Mucosa of descending colon (tissue), 3 donors: ENCODE measurements at places on chromosomes 2 and 18. TPM values are rescaled to one million over a fixed set of nuclear protein-coding genes. Genes with fewer than 3 reads are reported as not detected.

DNA sequence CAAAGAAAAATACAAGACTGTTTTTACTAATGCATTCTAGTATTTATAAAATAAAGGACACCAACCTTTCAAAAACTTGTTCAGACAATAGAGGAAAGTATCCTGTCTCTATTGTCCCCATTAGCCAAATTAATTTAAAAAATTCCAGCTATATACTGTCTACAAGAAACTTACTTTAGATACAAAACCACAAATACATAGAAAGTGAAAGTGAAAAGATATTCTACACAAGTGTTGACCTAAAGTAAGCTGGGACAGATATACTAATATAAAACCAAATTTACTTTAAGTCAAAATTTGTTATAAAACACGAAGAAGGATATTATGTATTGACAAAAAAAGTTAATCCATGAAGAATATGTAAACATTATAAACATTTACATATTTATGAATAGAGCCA lies 893.3 kb upstream of the TMEFF2 start:
- DNase-seq = no peak

- DNase-seq = no peak
These were observed 32.1 kb upstream of the DYNAP start for GRCh38 chr18:54558609-54559585.

DNA sequence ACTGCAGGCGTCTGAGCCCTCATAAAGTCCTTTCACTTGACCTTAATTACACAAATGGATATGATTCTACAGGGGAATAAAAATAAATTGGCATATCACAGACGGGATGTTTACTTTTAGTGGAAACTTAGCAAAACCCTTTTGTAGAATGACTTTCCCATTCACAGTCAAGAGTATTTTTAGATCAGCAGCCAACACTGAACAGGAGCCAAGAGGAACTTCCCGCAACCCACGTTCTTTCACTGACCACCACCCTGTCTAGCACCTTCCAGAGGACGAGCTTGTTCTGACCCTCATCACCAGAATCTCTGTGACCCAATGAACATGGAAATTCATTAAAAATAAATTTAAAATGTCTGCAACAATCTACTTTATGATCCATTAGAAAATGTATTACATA lies 119.0 kb upstream of the SNTG2 start:
- DNase-seq = no peak

DNA sequence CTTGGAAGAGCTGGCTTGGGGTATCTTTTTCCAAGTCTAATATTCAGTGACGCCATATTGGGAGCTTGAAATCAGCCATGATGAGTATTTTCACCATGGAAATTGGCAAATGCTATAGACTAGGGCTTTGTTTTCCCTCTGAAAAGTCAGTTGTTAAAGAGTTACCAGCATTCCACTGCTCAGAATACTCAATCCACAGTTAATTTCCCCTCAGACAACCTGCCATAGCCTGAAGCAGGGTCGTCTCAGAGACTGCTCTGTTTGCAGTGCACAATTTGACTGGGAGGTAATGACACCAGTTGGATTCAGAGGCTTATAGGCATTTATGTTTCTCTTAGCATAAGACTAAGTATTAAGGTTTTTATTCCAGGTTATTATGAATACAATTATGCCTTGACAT lies 35.5 kb upstream of the TMEM200C start:
- no peak for DNase-seq

GRCh38 chr18:69401972-69402532 lies 1.4 kb downstream of the DOK6 start:
- DNase-seq = no peak

GRCh38 chr2:112010751-112011150 lies 44.3 kb upstream of the TMEM87B start:
- peak; percentile 66 for DNase-seq

DNA sequence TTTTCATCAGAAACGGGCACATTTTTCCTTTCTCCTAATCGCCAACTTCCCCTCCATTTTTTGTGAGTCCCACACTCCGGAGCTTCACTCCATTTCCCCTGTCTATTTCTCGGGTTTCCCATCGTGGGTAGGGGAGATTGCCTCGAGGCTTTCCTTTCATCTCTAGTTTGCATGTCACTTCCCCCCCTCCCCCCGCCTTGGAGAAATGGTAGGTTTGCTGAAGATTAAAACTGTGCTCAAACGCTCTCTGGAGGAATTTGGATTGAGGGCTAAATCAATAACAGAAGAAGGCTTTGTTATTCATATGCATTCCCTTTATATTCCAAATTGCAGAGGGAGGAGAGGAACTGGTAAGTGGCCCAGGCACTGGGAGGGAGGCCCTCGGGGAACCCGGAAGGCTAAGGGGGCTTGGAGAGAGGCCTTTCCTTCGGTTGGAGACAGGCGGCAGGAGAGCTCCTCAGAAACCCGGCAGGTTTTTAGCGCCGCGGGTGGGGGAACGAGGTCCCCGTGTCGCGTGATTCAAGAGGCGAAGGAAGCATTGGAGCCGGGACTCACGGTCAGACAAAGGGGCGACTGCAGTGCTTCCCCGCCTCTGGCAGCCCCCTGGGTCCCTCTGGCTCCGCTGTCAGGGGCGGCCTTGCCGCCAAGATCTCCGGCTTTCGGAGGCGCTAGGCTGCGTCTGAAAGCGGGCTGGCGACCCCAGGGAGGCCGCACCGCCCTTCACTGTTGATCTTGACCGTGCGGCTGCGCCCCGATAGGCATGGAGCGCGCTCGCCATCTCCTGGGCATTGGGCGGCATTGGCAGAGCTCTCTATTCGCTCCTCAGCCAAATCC lies 2.4 kb upstream of the HOXD12 start:
- peak; percentile 80 for DNase-seq

DNA sequence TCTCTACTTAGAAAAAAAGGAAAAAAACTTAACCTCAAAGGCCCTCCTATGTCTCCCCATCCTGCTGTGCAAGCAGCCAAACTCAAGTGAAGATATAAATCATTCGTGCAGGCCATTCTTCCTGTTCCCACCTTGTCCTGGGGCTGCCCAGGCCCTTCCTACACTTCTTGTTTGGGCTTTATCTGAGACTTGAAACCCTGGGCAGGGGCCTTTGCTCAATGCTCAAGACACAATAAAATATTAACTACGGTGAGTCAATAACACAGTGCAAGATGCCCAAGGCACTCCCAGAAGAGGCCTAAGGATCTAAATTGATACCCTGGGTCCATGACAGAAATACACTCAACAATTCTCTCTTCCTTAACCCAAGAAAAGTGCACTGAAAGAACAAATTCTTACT lies 67.6 kb downstream of the TBC1D8 start:
- no peak for DNase-seq

- DNase-seq = no peak
These were observed 111.1 kb upstream of the RBBP8 start for GRCh38 chr18:22822024-22822423.

DNA sequence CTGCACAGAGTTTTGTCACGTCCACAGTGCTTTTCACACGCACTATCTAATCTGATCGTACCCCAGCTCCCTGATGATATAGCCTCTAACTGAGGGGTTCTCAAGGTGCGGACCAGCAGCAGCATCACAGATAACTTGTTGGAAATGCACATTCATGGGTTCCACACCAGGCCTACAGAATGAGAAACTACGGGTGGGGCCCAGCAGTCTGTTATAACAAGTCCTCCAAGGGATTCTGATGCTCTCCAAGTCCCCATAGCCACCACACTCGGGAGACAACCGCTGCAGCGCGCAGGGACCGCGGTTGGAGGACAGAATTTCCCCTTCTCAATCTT lies 745 bp upstream of the BZW1 start:
- no peak for DNase-seq

DNA sequence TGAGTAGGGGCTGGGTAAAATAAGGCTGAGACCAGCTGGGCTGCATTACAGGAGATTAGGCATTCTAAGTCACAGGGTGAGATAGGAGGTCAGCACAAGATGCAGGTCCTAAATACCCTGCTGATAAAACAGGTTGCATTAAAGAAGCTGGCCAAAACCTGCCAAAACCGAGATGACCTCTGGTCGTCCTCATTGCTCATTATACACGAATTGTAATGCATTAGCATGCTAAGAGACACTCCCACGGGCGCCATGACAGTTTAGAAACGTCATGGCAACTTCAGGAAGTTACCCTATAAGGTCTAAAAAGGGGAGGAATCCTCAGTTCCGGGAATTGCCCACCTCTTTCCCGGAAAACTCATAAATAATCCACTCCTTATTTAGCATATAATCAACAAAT lies 132.2 kb downstream of the ARL4C start:
- DNase-seq = no peak

DNA sequence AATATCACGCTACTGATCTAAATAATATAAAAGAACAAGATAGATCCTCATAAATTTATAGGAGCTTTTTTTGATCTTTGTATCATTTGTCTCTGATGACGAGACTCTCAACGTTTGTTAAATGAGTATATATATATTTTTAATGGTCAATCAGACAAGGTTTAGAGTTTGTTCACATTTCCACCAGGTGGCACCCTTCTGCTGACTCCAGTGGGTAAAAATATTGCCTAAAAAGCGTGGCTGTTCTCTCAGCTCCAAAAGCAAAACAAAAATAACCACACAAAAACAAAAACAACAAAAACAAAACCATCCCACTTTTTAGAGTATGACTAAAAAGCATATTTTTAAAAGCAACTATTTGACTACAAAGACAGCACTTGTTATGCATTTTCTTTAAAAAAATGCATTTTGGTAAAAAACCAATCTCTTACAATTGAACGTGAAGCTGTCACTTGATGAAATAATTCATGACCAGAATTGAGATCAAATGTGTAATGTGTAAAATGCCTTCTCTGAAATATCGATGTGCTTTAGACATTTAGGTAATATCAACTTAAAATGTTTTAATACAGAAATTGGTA lies 723.2 kb downstream of the DPP10 start:
- no peak for DNase-seq

- no peak for DNase-seq
These were observed 50.9 kb downstream of the GALR1 start for GRCh38 chr18:77300579-77300978.

DNA sequence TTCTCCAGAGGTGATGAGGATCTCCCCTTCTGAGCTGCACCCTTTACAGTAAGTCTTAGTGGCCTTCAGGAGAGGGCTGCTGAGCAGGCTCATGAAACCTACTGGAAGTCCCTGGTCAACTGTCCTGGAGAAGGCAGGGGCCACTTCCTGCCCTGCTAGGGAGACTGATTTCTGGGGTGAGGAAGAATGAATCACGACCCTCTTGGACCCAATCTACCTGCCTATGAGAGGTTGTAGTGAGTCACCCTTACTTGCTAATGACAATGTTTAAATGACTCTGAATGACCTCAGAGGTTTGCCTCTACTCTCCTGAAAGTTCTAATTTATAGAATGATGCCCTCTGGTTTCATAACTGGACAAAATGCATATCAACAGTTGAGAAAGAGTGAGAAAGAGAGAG lies 79.4 kb upstream of the FAM136A start:
- no peak for DNase-seq

DNA sequence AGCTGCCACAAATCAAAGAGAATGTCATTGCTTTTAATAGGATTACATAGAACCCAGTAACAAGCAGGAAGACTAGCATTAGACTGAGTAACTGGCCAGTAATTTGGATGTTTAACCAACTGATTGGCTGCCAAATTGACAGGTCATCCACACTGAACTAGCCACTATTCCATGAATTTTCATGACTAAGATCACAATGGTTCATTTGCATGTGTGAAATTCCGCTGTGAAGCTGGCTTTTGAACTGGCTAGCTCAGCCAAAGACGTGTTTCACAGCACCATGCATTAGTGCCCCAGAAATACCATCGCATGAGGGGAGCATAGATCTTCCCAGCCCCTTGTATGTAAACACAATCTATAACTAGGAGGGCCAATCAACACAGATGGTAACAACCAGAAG lies 649.8 kb downstream of the ARHGAP15 start:
- no peak for DNase-seq

DNA sequence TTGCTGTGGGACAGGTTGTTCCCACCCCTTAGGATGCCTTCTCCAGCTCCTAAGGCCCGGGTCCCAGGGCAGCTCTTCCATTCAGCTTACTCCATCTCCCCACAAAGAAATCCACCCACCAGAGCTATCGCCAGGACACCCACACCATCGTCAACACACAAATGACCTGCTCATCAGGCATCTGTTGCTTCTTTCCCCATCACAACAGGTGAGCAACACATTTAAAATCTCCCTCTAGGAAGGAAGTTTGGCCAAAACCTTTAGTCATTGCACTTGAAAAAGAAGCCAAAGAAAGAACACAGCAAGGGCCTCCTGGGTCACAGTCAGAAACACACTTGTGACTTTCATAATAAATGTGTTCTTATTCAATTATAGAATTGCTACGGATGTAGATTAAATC lies 289.0 kb downstream of the PIEZO2 start:
- DNase-seq = no peak

VSNL1 gene
- 5.4 TPM for total RNA-seq

AQP12A gene
- 9.7 TPM for total RNA-seq

KCNG2 gene
- not detected for total RNA-seq

UGT1A10 gene
- total RNA-seq = 43.9 TPM

CSRNP3 gene
- 5.2 TPM for total RNA-seq

ERBB4 gene
- 0.05 TPM for total RNA-seq

HNMT gene
- total RNA-seq = 42.6 TPM

SKA1 gene
- 1.0 TPM for total RNA-seq

CDH20 gene
- not detected for total RNA-seq

GPR35 gene
- 76.8 TPM for total RNA-seq

PLGLB1 gene
- 2.1 TPM for total RNA-seq
